ENCODE measurements at places on chromosomes 5 and 9.

DNA sequence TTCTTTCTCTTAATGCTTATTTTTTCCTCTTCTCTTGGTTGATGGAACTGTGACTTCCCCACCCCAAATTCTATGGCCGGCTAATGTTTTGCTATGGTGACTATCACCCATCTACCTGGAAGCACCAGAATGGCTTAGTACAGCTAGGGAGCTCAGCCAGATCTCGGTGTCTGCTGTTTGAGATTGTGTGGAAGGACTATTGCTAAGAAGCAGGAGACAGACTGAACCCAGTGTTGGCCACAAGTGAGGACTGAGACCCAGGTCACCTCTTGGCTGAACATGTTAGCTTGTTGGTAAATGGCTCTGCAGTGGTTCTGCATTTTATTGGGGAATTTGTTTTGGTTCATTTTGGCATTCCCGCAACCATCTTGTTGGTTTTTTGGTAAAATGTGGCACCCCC lies 2.7 kb downstream of the PRRC2B start:
- DNase-seq = no peak

GRCh38 chr5:77560677-77561263 lies 68.7 kb upstream of the WDR41 start:
- no peak for DNase-seq

DNA sequence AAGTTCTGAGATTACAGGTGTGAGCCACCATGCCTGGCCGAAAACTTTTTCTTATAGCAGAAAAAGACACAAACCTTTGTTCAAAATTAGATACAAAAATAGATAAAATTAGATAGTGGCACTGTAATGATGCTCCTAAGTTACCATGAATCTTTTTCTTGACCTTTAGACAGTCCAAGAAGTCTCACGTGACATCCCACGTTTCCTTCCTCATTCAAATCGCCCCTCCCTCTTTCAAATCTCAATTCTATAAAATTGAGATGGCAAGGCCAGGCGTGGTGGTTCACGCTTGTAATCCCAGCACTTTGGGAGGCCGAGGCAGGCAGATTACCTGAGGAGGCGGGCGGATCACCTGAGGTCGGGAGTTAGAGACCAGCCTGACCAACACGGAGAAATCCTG lies 7.7 kb upstream of the ZCCHC10 start:
- no peak for DNase-seq

DNA sequence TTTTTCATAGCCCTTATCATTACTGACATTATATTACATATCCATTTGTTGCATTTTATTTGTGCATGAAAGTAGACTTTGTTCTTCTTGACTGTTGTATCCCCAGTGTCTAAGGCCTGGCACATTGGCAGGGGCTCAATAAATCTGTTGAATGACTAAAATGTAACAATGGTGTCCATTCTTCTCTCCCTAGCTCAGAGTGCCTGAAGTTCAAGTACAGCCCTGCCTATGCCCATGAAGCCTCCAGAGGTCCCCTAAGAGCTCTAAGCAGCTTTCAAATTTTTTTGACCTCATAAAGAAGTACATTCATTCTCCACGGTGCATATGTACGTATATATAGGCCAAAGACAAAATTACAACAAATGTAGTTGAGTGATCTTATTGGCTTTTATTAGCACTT lies 4.2 kb upstream of the BSPRY start:
- DNase-seq = no peak

GRCh38 chr9:109816490-109816889 lies 36.5 kb downstream of the PALM2AKAP2 start:
- no peak for DNase-seq

- peak; percentile 50 for DNase-seq
Observed at GRCh38 chr9:72280913-72281500, 84.0 kb downstream of the ZFAND5 start.

GRCh38 chr9:133643978-133644760 lies 8.0 kb downstream of the DBH start:
- no peak for DNase-seq

GRCh38 chr9:109452761-109453160 lies 45.3 kb downstream of the PTPN3 start:
- no peak for DNase-seq

GRCh38 chr5:82222597-82223574 lies 55.3 kb downstream of the RPS23 start:
- DNase-seq = no peak

DNA sequence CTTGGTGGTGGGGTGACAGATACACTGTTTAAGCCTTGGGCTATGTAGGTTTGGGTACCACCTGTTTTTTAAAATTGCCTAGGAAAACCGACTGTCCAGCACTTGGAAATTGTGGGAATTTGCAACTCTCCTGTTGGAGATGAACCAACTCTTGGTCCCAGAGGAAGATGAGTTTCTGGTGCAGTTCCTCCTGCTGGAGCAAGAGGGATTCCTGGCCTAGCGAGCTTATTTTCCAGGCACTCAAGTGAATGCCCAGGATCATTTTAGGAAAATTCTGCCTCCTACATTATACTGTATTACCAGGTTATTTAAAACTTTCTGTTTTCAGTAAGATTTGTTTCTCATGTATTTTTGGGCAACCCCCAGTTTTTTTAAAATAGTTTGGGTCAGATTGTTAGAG lies 33.7 kb downstream of the AP3S1 start:
- no peak for DNase-seq

GRCh38 chr5:15065091-15065490 lies 193.5 kb upstream of the ANKH start:
- no peak for DNase-seq

DNA sequence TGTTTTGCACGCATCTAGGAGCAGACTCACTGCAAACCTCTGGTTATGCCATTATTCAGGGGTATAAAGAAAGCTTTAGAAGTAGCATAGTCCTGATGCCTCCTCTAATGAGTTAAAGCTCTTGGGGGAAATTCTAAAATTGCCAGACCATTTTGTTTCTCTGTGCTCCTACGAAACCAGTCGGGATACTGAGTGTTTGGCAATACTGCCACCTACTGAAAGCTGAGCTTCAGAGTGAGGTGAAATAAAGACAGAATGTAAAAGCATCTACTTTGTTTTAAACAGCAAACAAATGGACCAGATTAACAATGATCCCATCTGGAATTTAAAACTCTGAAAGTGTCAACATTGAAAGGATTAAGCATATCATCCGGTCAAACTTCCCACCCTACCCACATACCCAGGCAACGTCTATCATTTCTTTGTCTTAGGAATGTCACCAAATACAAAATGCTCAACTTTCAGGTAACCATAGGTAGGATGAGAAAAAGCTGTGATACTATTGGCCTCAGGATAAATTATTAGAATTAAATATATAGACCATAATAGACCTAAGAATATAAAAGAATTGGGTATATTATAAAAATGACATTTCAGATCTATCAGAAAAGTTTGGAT lies 77.8 kb upstream of the SHISAL2B start:
- DNase-seq = no peak

GRCh38 chr9:3043369-3043768 lies 199.5 kb upstream of the PUM3 start:
- DNase-seq = no peak

Measured in activated CD4-positive, alpha-beta T cell treated with anti-CD3 and anti-CD28 coated beads for 24 hours (primary cell).